ENCODE measurements at places on chromosomes 5 and 9.

- DNase-seq: no peak
These were observed 162.6 kb downstream of the GLIS3 start for GRCh38 chr9:4137234-4137633.

GRCh38 chr5:58763390-58763789 is 180.5 kb downstream of the RAB3C start:
- DNase-seq: no peak

- DNase-seq: no peak
These were observed 14.5 kb downstream of the NOTCH1 start for GRCh38 chr9:136531186-136531903.

DNA sequence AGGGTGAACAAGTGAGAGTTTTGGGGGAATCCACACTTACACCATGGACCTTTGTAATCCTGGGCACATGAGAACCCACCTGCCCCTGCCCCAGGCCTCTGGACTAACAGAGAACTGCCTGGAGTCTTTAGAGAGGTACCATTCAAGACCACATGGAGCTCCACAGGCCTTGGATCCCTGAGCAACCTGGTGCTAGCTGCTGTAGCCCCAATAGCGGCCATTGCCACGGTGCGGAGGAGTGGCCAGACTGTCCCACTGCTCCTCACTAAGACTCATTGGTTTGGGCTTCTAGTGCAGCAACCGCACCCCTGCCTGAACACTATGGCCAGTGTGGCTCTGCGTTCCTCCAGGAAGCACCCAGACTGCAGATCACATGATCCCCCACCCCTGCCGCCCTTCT is 45.8 kb downstream of the OSMR start:
- no peak for DNase-seq

- DNase-seq: no peak
These were observed 18.4 kb downstream of the GADD45G start for GRCh38 chr9:89622933-89623861.

GRCh38 chr9:103789686-103790085 is 304.4 kb upstream of the SMC2 start:
- no peak for DNase-seq

GRCh38 chr9:35791297-35791921 is at the start of gene NPR2:
TSS of gene NPR2 (plus strand) at chr9:35791591. CDS start at chr9:35792409, 818 bp downstream.
- no peak for DNase-seq

DNA sequence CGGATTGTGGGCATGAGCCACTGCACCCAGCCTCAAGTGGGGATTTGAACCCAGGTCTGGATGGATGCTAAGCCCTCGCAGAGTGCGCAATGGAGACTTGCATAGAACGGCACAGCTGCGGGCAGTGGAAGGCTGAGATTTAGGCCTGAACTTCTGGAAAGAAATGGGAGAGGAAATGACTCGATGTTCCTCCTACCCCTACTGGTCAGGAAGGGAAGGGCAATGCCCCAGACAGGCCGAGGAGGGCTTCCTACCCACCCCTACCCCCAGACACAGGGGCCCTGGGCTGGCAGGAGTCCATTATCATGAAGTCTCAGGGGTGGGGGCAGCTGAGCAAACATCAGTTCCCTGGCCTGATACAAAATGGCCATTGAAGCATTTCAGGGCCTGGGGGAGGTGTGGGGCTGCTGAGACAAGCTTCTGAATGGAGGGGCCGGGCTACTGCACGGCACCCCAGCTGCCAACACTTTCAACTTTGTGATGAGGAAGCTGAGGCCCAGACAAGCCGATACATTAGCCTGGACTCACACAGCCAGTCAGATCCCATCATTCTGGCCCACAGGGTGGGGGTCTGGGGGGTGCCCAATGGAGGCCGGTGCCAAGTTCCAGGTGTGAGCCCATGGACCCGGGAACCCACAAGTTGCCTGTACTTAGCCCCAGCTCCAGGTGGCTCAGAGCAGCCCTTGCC is 13.5 kb upstream of the WDR38 start:
- no peak for DNase-seq

DNA sequence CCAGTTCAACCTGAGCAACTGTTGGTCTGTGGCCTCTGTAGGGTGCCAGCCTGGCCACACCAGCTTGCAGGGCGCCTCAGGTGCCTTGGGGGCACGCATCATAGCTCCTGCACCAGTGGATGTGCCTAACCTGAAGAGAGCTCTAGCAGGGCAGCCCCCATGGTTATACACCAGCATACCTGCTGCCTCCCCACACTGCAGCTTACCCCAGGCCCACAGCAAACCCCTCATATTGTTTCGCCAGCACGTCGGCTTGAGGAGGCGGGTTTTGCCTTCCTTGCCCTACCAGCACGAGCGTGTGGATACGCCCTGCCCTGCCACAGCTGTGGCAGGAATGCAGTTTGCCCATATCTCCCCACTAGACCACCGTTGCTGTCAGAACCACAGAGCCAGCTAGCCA is 435.9 kb downstream of the SLCO4C1 start:
- DNase-seq: no peak

- no peak for DNase-seq
These were observed 38.6 kb downstream of the B4GALT1 start for GRCh38 chr9:33128570-33128969.

GRCh38 chr9:100160021-100160420 is 61.0 kb downstream of the INVS start:
- no peak for DNase-seq

DNA sequence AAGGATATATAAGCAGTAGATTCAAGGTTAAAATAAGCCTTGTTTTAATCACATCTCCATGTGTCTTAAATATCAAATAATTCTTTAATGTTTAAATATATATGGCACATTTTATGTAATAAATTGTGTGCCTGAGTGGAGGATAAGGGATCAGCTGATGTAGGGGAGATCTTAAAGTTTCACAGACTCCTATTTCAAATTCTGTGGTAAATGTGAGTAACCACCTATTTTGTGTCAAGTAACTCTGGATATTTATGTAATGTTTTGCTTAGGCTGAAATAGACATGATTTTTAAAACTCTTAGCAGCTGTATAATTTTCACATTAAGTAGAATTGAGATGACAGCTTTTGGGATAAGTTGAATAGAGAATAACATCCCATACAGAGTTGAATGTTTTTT is 41.3 kb upstream of the ITGA2 start:
- no peak for DNase-seq

DNA sequence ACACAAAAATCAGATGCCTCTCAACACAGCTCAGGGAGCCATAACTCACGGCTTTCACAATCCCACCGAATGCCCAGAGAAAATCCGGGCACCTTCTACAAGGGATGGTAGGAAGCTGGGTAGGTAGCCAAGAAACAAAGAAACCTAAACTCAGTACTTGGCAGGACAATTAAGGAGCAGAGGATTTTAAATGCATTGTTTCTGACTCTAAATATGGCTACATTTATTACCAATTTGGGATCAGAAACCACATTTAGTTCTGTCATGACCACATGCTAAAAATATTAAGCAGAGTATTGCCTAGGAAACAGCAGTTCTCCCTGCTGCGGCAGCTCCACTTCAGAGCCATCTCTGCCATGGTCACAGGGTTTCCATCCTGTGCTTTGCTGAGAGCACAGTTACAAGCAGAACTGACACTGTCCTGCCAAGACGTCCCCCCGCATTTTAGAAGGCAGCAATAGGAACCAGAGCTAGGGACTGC is 57.5 kb downstream of the SIL1 start:
- DNase-seq: no peak

DNA sequence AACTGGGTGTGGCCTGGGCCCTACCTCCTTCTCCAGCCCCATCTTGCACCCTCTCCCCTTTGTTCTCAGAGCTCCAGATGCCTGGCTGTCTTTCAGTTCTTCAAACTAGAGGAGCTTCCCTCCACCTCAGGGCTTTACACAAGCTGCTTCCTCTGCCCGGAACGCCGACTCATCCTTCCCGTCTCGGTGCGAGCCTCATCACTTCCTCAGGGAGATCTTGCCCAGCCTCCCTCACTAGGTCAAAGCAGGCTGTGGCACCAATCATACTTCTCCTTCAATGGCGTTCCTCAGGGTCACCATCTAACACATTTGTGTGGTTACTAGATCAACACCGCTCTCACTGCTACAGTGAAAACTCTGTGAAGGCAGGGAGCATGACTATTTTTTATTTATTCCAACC is 56.2 kb upstream of the ZSWIM6 start:
- DNase-seq: no peak

DNA sequence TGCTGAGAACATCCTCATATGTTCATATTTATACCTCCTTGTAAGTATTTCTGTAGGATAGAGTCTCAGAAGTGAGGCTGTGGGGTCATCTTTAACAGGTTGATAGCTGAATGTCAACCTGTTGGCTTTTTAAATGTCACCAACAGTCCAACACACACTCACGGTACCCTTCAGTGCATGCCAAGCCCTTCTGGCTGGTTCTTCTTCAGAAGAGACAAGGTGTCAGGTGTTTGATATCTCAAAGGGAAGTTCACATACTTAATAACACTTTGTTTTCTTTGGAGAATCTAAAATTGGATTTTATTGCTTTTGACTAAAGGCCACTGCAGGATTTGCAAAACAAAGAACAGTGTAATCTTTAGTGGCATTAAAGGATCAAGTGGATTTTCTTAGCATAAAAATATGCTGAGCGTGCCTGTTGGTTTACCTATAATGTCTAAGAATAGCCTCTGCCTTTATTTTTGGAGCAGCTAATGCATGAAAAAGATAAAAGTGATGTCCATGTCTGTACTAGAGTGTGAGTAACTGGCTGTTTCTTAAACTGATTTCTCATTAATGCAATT is 58.2 kb downstream of the RGS3 start:
- DNase-seq: no peak

- DNase-seq: no peak
These were observed 6.5 kb downstream of the CTNND2 start for GRCh38 chr5:11897781-11898180.

DNA sequence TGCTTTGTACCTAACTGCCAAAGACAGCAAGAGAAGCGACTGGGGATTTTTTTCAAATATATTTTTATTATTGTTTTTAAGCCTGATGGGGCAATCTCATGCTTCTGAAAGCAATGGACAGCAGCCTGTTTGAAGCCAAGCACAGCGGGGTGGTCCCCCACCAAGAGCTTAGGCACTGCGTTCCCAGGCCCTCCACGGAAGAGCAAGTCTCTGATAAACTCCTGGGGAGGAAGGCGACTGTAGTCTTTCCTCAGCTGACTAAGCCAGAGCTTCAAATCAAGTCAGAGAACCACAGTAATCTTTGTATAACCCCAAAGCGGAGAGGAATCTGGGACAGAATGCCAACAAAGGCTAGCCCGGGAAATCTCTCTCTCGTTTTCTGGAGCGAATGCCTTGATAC is 54.4 kb downstream of the ARSB start:
- no peak for DNase-seq

Measured in naive thymus-derived CD8-positive, alpha-beta T cell (primary cell).